CD4-positive, CD25-positive, alpha-beta regulatory T cell (primary cell): ENCODE measurements at places on chromosomes 13 and 19. TPM values are rescaled to one million over a fixed set of nuclear protein-coding genes. Genes with fewer than 3 reads are reported as not detected.

GRCh38 chr13:47687577-47687976, 313.5 kb downstream of the SUCLA2 start:
- no peaks in the 10 kb centered on the region for H3K36me3 ChIP-seq
- no peak overlapping the region for H3K27ac ChIP-seq
- no peaks in the 10 kb centered on the region for H3K27me3 ChIP-seq
- no peak for DNase-seq

DNA sequence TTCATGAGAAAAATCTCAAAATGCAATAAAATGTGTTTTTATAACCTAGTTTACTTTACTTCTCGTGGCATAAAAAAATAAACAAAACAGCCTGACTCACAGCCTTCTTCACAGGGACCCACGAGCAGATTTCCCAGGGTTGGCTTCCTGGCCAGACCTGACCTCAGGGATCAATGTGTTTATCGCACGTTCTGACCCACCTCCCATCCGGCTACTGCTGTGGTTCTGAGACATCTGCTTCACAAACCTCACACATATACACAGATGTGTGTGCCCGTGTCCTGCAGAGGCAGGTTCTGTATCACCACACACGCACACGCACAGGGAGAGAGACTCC, 118.3 kb downstream of the COL4A2 start:
- H3K4me3 ChIP-seq: no peak overlapping the region
- no peak for DNase-seq
- H3K4me1 ChIP-seq: no peaks in the 10 kb centered on the region
- peaks cover 15% of the 10 kb centered on the region for H3K27me3 ChIP-seq

Gene FGF9
- total RNA-seq: 0.35 TPM

DNA sequence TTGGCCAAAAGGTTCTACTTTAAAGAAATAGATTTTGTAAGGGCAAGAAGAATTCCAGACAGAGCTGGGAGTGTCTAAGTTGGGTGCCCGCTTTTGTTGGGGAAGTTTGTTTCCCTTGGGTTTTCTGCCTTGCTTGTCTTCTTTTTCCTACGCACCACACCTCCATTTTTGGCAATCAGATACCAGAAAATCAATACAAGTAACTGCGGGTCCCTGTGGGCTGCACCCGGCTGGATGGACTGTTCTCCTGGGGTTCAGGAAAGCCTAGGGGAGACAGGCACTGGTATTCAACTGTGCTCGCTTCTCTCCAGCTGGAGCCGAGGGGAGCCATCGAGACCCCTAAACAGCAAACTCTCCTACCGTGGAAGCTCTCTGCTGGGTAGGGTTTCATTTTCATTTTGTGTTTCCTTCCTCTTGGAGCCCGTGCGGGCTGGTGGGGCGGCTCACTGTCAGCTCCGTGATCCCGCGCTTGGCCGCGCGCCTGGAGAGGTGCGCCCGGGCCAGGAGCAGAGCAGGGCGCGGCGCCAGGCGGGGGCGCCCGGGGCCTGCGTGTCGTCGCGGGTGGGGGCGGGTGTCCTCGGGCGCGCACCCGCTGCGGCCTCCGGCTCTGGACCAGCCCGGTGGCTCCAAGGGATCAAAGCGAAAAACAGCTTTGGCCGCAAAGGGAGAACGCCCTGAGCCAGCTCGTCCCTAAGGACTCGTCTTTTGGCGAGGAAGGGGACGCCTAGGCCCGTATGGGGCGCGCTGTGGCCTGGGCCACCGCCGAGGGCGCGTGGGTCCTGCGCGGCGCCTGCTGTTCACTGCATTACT, 347.2 kb downstream of the ZNF536 start:
- peak overlapping the region; percentile 67 for H3K4me3 ChIP-seq
- H3K27ac ChIP-seq: no peak overlapping the region
- DNase-seq: no peak
- no peaks in the 10 kb centered on the region for H3K27me3 ChIP-seq
- no peaks in the 10 kb centered on the region for H3K36me3 ChIP-seq
